Activated CD4-positive, alpha-beta T cell treated with anti-CD3 and anti-CD28 coated beads, Interleukin-2, amount 50 U/mL, for 48 hours (primary cell): ENCODE measurements at places on chromosomes 11 and 22.

- DNase-seq, result no peak
Observed at GRCh38 chr11:11769782-11770181, 72.0 kb upstream of the USP47 start.

DNA sequence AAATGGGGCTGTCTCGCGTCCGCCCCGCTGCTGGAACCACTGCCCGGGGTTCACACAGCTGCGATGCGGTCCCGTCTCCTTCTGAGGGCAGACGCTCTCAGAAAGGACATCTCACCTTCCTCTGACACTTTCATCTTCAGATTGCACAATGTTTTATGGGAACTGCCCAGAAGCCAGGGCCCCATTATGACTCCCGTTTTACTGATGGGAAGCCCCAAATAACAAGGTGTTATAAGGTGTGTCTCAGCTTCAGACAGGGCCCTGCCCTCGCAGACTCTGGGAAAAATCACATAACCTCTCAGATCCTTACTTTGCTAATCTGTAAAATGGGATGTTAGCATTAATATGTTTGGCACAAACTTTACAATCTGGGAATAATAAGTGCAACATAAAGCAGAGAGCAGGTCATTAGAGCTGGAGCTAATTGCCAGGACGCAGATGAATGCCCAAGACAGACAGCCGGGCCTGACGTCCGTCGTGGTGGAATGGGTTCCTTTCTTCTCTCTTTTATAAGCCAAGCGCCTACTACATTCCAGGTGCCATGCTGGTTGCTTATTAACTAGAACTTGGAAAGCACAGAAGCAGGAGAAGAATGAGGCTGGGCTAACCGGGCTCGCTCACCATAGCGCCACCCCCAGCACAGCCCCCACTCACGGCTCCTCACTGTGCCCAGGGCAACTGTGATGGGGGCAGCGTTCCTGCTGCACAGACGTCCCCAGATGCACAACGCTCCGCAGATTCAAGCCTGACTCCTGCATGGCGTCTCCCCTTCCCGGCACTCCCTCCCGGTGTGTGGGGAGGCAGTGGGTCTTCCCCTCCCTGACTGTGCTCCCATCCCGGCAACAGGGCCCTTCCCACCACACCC, 43.8 kb downstream of the TRMU start:
- DNase-seq, result no peak

DNA sequence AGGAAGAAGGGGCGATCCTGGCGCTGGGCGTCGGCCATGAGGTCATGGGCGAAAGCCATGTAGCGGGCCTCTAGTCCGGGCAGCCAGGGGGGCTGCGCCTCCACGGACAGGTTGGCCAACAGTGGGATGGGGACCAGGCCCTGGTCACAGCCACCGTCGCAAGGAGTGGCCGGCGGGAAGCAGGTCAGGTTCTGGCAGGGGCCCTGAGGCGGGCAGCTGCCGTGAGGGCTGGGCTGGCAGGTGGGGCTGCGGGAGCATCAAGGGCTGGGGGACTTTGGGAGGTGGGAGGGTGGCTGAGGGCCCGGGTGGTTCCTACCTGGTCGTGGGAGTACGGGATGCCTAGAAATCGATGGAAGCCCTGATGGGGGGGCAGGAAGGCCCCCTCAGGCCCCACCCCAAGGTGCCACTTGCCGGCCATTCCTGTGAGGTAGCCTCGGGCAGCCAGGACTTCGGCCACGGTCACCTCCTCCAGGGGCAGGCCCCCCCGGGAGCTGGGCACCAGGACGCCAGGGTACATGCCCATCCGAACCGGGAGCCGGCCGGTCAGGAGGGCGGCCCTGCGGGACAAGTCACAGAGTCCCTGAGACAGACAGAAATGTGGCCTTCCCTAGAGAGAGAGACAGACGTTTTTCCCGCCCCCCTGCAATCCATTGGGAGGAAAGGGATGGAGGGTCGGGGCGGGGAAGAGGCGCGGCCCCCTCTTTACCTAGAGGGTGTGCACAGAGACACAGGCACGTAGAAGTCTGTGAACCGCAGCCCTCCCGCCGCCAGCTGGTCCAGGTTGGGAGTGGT, 906 bp downstream of the ARSA start:
- no peak for DNase-seq

GRCh38 chr11:134752526-134752925, 340.5 kb upstream of the B3GAT1 start:
- no peak for DNase-seq

- DNase-seq, result no peak
Observed at GRCh38 chr22:23997092-23997491, 8.2 kb downstream of the GSTT4 start.

- DNase-seq, result no peak
Observed at GRCh38 chr11:11409901-11410300, 56.9 kb upstream of the CSNK2A3 start.

GRCh38 chr11:96199563-96200025, 143.4 kb downstream of the MAML2 start:
- no peak for DNase-seq

- DNase-seq, result no peak
Observed at GRCh38 chr11:119608201-119608600, 120.8 kb downstream of the NECTIN1 start.

- DNase-seq, result no peak
Observed at GRCh38 chr11:17673951-17674350, 45.4 kb upstream of the MYOD1 start.

- DNase-seq, result no peak
Observed at GRCh38 chr11:69386594-69387408, 92.8 kb downstream of the MYEOV start.

DNA sequence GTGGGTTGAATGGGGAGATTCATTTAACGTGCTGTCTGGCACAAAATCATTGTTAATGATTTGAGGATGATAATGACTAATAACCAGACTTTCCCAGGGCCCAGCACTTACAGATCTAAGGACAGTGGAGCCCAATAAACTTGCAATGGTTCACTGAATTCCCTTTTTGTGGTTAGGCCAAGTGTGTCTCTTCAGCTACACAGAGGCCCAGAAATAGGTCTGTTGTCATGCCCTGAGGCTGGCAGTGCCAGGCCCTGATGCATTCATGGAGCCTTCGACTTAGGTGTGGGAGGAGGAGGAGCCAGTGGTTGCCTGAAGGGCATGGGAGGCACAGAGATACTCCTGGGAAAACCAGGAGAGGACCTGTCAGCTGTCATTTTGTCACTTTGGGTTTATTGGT, 56.1 kb downstream of the KIAA1671 start:
- DNase-seq, result no peak

DNA sequence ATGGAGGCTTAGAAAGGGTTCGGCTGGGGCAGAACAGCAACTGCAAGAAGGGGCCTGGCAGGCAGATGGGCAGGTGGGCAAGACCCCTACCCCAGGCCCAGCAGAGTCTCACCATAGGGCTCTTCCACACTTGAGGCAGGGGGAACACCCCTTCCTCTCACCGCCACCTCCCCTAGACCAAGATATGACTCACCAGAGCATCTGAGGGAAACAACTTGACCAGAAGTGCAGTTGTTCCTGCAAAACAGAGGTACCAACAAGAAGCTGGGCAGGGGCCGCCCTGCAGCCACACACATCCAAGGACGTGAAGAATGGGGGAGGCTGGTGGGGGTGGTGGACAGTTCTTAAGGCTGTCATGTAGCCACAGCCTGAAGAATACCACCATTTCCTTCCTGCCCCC, 10.9 kb downstream of the TMPRSS5 start:
- DNase-seq, result no peak

DNA sequence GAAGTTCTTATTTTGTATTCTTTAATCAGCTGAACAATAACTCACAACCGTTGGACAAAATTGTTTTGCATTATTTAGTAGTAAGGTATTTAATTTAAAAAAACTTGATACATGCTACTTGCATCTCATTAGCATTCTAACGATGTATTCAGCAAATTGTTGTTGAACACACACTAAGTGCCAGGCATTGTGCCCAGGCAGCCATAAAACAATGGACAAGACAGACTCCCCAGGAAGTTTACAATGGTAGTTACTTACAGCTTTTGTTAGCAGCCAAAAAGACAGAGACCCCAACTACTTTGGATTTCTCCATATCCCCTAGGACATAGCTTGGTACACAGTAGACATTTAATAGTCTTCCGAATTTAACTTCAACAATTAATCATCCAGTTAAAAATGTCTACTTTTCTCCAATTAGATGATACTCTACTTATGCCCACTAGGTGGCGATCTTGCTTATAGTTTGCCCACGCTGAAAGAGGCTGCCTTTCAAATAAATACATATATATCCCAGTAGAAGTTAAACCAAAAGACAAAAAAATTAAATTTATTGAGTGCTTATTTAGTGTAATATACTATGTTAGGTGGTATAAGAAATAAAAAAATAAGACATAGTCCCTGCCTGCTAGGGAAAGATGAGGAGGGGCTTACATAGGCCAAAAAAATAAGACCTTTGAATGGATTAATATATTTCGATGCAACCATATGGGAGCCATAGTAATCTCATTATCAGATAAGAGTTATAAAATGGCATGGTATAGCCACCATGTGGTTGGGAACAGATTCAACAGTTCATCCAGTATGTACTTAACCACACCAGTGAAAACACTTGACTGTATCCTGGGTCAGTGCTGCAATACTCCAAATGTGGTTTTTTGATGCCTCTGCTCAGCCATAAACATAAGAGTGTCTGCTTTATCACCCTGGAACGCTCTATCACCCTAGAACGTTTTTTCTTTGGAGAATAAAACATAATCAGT, 2.0 kb upstream of the FJX1 start:
- no peak for DNase-seq

GRCh38 chr11:19772480-19772879, 59.8 kb downstream of the NAV2 start:
- DNase-seq, result no peak

- DNase-seq, result no peak
Observed at GRCh38 chr11:11419747-11420146, 66.7 kb upstream of the CSNK2A3 start.

DNA sequence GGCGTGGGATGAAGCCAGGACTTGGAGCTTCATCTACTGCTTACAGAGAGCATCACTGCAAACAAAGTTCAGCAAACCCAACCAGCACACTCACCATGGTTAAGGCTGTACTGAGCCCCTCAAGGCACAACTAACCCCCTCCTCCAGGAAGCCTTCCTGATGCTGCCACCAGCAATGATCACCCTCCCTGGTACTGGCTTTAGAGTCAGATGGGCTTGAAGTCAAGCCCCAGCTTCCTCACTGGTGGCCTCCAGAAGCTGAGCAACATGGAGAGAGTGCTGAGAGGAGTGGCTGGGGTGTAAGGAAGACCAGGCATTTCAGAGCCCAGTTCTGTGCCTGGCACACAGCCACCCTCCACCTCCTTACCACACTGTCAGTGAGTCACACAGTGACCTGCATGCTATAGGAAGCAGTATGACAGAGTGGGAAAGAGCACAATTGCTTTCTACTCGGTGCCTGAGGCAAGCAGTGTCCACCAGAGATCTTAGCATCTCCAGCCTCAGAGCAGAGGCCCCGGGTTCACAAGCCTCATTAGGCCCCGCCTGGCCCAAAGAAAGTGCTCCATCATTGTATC, 24.7 kb upstream of the BAIAP2L2 start:
- no peak for DNase-seq

DNA sequence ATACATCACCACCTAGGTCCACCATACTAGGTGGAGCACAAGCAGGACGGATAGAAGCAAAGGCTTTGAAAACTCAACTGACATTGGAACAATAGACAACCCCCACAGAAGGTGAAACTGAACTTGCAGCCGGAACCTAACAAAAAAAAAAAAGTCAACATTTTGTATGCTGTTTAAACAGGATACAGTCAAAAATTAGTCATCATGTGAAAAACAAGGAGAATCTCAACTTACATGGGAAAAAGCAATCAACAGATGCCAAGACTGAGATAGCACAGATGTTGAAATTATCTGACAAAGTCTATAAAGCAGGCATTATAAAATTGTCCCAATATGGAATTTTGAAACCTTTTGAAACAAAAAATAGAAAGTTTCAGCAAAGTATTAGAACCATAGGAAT, 123.8 kb downstream of the RAB38 start:
- no peak for DNase-seq

DNA sequence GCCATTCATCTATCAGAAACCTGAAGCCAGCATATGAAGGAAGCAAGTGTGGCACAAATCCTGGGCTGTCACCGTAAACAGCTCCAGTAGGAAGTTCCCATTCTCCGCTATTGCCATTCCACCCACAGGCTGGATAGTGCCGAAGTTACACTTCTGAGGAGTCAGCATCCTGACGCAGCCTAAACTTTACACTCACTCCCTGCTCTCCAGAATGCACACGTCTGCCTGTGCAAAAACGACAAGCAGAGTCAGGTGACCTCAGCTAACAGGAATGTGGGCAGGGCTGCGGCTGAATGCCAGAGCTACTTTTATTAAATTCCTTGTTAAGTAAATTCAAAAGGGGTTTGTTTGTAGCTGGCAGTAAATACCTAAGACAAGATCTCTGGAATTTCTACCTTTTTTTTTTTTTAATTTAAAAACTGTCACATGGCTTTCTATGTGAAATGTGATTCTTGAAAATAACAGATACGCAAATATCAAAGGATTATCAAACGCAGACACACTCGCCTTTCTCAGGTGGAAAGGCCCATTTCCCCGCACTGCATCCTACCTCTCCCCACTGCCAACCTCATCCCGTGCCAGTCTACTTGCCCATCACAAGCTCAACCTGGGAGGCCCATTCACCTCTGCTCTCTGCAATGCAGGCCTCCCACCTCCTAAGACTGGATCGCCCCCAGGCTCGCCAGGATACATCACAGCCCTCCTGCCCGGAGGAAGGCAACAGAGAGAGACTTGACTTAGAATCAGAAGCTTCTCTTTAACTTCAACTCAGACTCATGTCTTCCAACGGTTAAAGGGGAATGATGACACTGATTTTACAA, 33.5 kb downstream of the NFRKB start:
- DNase-seq, result no peak

DNA sequence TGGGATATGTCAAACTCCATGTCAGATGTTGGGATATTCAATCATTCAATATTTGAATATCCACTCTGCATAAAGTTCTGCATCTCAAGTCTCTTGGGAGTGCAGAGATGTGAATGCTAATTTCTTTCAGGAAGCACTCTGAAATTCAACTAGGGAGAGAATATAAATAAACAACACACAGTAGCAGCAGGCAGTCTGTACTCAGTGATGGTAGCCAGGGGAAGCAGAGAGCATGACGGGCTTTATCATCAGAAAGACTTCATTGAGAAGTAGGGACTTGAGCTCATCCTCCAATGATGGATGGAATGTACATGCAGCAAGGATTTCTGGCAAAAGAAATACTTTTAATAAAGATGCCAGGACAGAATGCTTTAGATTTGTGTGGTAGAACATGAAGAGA, 9.8 kb upstream of the TEAD1 start:
- no peak for DNase-seq

GRCh38 chr11:107590460-107591377, at the start of gene ELMOD1:
Gene ELMOD1 (plus strand): TSS chr11:107591147. CDS start chr11:107618190, 27,043 bp downstream.
- DNase-seq, result peak; percentile 37

DNA sequence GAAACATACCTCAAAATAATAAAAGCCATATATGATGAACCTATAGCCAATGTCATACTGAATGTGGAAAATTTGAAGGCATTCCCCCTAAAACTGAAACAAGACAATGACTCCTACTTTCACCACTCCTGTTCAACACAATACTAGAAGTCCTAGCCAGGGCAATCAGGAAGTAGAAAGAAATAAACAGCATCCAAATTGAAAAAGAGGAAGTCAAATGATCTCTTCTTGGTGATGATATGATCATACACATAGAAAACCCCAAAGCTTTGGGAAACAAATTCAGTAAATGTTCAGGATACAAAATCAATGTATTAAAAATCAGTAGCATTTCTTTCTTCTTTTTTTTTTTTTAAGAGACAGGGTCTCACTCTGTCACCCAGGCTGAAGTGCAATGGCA, 109.9 kb downstream of the DLG2 start:
- DNase-seq, result no peak

- no peak for DNase-seq
Observed at GRCh38 chr11:71466358-71466757, 13.4 kb downstream of the NADSYN1 start.

GRCh38 chr11:22426915-22427314, 88.7 kb downstream of the SLC17A6 start:
- DNase-seq, result no peak
